Posterior vena cava (tissue), 2 donors: ENCODE measurements at places on chromosomes 16 and 17. TPM values are rescaled to one million over a fixed set of nuclear protein-coding genes. Genes with fewer than 3 reads are reported as not detected.

CCDC154 gene
- 0.42 TPM for total RNA-seq

GRCh38 chr17:79285973-79286372 lies 211.3 kb downstream of the ENGASE start:
- DNase-seq = no peak

TPSAB1 gene
- 48.3 TPM for total RNA-seq

DNA sequence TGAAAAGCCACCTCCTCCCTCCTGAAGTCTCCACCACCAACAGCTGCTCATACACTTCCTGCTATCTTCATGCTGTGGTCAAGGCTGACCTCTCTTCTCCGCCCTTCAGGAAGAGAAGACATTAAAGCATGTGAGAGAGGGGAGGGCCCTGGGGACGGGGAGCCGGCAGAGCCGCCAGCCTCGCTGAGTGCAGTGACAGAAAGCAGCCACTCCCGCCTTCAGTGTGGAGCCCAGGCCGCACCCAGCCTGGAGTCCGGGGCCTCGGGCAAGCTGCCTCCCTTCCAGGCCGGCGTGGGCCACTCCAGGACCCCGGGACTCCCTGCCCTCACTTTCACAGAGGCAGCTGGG lies 94.7 kb upstream of the TNRC6C start:
- peak; percentile 85 for DNase-seq

DNA sequence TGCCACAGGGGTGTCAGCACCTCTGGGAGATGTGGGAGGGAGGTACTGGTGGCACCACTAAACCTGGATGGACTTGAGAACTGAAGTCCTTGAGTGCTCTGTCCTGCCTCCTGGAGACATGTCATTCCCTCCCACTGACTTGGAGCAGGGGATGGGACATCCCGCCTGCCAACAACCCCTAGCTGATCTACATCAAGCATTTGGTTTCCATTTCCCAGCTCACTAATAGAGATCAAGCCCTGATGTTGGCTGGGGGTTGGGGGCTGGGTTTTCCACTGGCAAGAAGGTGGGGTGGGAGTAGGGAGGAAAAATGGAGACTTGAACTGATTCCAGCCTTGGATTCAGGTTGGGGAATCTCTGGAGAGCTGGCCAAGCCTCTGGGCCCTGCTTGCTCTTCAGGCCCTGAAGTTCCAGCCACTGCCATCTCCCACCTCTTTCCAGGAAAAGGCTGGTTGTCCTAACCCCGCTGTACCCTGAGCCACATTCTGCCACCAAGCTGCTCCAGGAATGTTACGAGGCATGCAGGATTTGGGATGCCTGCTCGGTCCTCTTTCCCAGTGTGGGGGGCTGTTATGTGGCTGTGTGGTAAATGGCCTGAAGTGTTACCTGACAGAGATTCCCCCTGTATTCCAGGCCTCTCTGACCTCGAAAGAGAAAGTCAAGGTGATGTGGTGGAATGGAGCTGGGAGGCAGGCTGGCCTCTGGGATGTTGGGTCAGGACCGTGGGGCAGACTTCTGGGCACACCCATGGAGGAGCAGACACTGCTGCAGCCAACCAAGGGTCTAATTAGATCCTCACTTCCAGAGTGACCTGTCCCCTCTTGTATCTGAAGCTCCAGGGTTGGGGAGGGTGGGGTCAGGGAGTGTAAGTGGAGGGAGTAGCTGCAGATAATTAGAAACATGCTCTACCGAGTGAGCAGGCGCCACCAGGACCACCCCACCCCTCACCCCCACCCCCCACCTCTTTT lies 16.7 kb downstream of the IGFBP4 start:
- DNase-seq = no peak

GRCh38 chr17:39069114-39069756 lies 82.2 kb downstream of the PLXDC1 start:
- peak; percentile 22 for DNase-seq

GSE1 gene
- total RNA-seq = 62.5 TPM
